AG09309 (cell line): ENCODE measurements at places on chromosomes 13 and 19.
A peak's percentile ranks its signal among the peaks of the same experiment; 100 is the strongest.

- no peak for DNase-seq
These were observed 277.2 kb downstream of the SUCLA2 start for GRCh38 chr13:47723898-47724297.

DNA sequence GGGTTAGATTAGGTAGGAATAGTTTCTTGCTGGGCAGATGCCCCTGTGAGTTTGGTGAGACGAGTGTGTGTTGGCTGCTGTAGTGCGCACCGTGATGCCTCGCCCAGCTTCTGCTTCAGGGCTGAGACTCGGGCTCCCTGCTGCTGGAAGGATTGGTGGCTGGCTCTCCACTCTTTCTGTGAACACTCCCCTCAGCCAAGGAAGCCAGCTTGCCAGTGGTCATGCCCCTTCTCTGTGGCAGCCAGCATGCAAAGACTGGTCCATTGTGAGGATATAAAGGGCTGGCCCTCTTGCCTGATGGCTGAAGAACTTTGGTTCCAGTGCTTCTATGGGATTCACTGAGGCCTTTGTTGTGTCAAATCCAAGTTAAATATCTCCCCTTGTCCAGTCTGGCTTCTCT is 2.9 kb upstream of the HTR2A start:
- DNase-seq: no peak

GRCh38 chr13:50914848-50915247 is 5.3 kb downstream of the RNASEH2B start:
- no peak for DNase-seq

DNA sequence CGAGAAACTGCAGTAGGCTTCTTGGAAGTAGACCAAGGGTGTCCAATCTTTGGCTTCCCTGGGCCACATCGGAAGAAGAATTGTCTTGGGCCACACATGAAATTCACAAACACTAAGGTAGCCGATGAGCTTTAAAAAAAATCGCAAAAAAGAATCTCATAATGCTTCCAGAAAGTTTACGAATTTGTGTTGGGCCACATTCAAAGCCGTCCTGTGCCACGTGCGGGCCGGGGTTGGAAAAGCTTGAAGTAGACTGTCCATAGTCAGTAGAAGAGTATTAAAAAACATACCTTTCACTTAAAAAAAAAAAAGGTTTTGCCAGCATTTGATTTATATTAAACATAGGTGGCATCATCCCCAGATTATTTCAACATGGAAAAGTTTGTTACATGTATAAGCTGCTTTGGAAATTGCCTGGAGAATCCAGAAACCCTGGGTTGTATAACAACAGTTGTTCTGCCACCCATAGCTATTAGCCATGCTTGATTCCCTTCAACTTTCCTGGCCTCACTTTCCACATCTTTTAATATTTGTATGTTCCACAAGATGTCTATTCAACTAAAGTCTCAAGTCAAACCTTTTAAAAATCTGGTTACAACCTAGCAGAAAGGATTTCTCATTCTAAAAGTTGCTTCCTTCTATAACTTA is 1.0 kb downstream of the IFT88 start:
- DNase-seq: no peak

DNA sequence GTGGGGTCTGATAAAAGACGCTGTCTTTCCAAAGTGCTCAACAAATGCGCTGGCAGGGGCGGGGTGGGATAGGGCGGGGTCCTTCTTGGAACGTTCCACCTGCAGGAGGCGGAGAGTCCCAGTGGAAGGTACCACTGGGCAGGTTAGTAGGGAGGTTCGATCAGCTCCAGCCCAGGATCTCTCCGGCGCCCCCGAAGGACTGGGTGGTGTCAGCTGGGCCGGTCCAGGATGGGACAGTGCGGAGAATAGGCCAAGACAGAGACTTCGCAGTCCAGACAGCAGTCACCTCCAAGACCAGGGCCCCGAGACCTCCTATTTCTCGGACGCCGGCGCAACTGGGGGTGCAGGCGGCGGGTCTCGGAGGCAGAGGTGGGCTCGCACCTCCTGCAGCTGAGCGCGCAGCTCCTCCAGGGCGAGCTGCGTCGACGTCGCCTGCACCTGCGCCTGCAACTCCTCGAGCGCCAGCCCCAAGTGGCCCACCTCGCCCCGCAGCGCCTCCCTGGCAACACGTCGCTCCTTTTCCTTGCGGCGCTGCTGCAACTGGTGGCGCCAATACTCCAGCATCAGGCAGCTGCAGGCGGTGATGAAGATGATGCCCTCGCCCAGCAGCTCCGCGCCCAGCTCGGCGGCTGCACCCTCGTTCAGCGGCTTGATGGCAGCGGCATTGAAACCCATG is 21.6 kb downstream of the VASP start:
- DNase-seq: no peak

- DNase-seq: no peak
These were observed 654 bp upstream of the MEGF8 start for GRCh38 chr19:42324655-42325307.

DNA sequence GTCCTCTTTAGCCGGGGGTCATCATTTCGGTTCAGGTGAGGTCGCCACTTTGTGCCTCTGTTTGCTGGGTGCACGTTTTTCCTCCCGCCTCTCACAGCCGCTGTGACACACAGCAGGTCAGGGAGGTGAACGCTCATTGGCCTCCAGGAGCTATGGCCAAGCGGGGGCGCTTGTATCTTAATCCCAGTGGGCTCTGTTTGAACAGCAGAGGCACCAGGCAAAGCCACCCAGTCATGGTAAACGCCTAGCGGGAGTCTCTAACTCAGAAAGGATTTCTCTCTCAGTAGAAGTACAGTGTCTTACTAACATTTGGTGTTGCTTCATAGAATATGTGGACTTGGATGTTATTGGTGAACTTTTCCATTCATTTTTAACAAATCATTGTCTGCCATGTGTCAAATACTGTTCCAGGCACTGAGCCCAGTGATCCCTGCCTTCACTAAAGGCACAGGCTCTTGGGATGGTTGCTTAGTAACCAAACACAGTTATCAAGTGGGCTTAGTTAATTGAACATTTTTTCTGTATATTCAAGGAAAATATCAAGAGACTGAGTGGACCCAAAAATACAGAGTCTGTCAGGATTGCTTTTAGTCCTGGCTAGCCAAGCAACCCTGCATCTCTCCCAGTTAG is 186.7 kb downstream of the STK24 start:
- no peak for DNase-seq

DNA sequence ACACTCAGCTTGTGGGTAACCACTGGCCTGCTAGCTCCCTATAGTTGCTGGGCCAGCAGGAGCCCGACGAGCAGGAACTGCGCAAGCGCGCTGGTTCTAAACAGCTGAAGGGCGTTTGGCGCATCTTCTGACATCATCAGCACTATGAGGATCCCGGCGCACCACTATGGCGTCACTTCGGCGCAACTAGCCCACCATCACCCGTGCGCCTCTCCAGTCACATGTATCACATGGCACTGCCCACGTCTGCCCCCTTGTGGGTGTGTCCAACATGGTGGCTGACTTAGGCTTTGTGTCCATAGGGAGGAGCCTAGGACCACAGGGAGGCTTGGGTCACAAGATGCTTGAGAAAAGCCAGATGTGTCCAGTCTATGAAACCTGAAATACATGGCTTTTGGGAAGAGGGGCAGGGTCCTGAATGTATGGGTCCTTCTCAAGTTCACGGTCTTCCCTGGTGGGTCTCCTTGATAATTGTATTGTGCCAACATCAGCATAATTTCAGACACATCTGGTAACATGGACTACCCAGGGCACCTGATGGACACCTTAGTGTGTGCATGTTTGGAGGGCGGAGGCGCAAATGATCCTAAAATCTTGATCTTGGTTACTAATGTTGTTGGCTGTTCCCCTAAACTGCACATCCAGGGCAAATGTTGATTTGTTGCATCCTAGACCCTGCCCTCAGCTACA is 18.0 kb downstream of the KLK4 start:
- no peak for DNase-seq

DNA sequence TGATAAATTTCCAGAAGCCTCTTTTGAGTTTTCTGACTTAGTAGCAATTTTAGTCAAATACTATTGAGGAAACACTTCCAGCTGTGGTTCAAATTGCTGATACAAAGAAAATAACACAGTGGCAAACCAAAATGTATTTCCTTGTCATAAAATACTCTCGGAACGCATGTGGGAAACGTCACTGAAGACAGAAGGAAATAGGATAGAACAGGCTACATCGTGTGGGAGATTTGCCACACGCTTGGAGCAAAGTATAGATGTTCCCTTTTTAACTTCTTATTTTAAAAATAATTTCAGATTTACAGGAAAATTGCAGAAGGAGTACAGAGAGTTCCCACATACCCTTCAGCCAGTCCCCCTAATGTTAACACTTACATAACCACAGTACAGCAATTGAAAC is 88.8 kb downstream of the ING1 start:
- no peak for DNase-seq

- DNase-seq: no peak
These were observed 8.1 kb upstream of the PGLYRP1 start for GRCh38 chr19:46030812-46031550.

DNA sequence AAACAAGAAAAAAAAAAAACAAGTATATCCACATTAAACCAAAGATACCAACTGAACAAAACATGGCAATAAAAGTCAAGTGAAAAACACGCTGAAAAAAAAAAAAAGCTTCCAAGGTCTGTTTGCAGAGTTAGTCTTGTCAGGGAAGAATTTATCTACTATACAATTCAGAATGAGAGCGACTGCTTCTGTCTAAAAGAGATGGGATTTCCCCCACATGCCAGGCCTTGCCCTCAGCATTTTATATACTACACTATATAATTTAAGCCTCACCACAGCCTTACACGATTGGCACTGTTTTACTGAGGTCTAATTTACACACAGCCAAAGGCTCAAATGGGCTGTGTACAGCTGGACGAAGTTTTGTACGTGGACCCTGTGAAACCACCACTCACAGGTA is 67.3 kb downstream of the FOXO1 start:
- DNase-seq: no peak

DNA sequence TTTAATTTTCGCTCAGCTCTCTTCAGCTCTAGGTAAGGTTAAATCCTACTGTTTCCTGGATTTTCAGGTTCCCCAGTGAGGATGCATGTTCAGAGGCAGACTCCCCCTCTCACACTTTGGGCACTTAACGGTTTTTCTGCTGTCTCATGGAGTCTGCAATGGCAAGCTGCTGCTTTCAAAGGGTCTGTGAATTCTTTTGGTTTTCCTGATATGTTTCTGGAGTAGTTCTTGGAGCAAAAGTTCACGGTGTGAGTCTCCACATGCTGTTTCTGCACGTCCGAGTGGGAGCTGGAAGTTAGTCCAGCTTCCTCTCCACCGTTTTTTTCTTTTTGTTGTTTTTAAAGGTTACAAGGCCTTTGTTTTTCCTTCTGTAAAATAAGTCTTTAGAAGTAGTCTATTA is 35.4 kb downstream of the DNAJC15 start:
- DNase-seq: no peak

- DNase-seq: no peak
These were observed 122.0 kb downstream of the UQCRFS1 start for GRCh38 chr19:29090783-29091526.

GRCh38 chr13:98890186-98890585 is 87.7 kb downstream of the DOCK9 start:
- DNase-seq: peak; percentile 91

- no peak for DNase-seq
These were observed 13.7 kb upstream of the FCER2 start for GRCh38 chr19:7715671-7716070.

- DNase-seq: no peak
These were observed 129.1 kb downstream of the URI1 start for GRCh38 chr19:30070968-30071632.

DNA sequence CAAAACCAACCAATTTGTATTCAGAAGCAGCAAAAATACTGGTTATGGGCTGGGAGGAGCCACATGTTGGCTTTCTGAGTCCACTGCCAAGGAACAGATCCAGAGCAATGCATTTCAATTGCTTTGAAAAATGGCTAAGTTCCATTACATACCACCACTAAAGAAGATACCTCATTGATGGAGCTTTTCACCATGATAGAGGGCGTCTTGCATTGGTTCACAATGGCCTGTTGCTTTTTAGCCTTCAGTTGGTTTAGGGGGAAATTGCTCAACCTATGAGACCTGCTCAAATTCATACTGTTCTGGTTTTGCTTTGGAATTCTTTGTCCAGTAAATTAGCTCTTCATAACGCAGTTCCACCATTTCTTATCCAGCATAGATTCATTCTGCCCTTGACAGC is 21.2 kb upstream of the CPB2 start:
- no peak for DNase-seq

GRCh38 chr13:107866032-107866940 is 349.1 kb downstream of the LIG4 start:
- DNase-seq: no peak

GRCh38 chr19:4861147-4861546 is 6.3 kb downstream of the PLIN3 start:
- no peak for DNase-seq

DNA sequence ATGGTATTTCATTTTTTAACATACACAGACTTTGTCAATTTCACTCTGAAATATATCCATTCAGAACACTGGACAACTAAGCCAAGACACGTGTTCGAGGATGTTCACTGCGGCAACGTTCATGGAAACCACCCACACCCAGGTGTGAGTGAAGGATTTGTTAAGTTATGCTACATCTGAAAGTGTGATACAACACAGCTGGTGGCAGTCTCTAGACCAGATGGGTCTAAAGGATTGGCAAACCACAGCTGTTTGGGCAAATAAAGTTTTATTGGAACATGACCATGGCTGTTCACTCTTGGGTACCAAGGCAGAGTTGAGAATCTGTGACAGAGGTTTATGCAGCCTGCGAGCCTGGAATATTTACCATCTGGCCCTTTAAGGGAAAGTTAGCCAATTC is 12.0 kb downstream of the SLC7A9 start:
- no peak for DNase-seq

- no peak for DNase-seq
These were observed 12.9 kb downstream of the CCDC70 start for GRCh38 chr13:51874651-51875050.

DNA sequence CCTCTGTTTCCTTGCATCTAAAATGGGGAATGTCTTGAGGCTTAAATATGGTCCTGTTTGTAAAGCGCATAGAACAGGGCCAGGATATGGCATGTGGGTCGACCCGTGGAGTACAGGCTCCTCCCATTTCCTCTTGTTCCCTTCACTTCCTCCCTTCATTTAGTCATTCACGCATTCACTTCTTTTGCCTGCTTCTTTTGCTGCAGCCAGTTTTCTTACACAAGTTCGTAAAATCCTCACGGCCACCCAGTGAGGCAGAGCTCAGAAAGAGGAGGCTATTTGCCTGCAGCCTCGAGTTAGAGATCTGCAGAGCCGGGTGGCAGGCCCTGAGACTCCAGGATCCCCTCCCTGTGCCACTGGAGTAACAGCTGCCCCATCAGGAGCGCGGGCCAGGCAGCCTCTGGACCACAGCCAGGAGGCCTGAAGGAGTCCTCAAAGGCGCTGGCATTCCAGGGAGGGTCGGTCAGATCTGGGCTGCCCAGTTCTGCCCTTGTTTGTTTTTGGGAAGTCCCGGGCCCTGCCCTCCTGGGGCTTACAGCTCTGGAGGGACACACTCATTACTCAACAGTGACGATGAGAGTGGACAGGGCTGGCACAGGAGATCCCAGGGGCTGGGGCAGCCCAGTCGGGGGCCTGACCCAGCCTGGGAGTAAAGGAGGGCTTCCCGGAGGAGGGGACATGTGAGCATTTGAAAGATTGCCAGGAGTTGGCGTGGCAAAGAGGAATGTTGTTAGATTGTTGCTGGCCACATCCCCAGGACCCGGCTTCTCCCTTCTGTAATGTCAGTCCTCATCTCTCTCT is 4.6 kb downstream of the PPP5C start:
- no peak for DNase-seq
